ENCODE measurements at places on chromosomes 2 and 18.

DNA sequence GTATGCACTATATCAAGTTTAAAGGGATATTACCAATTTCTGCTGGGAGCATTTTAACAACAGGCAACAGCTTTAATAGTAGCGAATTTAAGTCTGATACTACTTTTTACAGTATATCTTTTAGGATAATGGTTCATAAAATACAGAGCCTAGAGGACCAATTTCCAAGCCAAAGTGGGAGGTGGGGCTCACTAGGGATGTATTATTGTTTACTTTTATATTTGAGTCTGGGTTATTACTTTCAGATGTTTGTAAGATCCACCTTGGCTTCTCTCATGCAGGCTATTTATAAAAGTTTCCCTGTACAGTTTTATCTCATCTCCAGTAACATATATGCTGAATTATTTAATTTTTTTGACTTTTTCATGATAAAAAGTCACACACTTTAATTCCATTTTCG is 242.0 kb downstream of the CMPK2 start:
- no peak for DNase-seq

DNA sequence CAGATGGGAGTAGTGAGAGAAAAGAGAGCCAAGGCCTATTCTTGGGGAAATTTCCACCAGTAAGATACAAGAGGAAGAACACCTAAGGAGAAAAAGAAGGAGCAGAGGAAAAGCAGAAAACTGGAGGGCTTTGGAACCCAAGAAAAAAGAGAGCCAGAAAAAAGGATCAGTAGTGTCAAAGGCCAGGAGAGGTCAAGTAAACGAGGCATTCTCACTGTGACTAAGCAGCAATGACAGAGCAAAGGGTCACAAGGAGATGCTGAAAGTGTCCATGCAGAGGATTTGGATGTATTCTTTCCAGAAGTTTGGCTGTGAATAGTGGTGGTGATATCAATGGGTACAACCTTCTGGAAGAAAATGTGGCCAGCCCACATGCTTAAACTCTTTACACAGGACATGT is 109.5 kb downstream of the DYNAP start:
- DNase-seq = no peak

GRCh38 chr2:24259316-24259715 is 84.5 kb downstream of the FAM228A start:
- DNase-seq = no peak

- no peak for DNase-seq
These were observed 9.6 kb downstream of the PPP1R1C start for GRCh38 chr2:181995289-181995688.

- no peak for DNase-seq
These were observed 113.6 kb downstream of the MEP1B start for GRCh38 chr18:32303400-32303799.

- peak; percentile 77 for DNase-seq
These were observed 138.9 kb upstream of the HAAO start for GRCh38 chr2:42931146-42931817.

- no peak for DNase-seq
These were observed 669.3 kb downstream of the NR4A2 start for GRCh38 chr2:155663265-155663664.

DNA sequence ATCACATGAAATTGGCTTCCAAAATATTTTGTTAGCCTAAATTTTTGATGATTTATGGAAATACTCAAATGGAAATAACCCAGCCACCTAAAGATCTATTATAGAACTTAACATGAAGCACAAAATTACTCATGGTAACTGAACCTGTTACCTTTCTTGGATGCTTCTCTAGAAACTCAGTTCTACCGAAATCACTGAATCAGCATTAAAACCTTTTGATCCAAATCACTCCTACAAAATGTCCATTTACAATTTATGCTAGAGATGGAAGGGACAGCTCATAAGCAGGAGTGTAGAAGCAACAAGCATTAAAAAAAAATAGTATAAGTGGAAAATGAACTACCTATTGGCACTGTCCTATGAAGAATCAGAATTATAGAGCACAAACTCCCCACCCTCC is 2.1 kb downstream of the PRPF40A start:
- no peak for DNase-seq

DNA sequence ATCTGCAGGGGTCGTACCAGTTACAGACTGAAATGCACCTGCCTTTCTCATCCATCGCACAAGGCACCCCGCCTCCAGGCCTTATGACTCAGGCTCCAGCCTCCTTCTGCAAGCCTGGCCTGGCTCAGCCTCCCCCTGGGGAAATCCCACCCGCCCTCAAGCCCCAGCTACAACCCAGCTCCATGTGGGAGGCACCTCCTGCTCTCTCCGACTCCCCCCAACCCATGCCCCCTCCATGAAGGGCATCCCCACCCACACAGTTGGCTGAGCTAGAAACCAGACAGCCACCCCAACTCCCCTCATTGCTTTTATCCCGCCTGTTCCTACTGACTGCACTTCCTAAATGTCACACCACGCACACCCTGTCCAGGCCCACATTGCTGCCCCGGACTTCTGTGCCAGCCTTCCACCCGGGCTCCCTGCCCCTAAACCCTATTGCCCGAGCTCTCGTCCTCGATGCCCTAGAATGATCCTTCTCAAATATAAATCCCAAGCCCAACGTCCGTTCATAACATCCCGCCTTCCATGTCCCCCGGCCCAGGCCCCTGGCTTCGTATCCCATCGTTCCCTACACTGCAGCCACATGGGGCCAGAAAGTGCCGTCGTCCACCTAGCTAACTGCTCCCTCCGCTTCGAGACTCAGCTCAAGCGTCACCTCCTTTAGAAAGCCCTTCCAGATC is 9.9 kb downstream of the DNMT3A start:
- DNase-seq = peak; percentile 11

DNA sequence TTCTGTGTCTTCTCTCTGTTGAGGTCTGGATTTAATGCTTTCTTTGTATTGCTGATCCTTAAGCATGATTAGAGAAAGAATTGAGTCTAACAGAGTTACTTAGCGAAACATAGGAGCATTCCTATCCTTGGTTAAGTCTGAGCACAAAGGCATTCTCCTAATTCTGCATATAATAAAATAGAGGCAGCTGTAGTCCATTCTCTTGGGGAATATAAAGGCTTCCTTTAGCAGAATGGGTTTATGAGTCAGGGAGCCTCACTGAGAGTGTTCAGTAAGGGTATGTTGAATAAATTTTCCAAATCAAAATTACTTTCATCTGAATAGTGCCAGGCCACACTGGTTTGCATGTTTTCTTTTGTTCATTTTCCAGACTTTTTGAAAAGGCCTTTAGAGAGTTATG is 101.5 kb downstream of the GALNT1 start:
- DNase-seq = no peak

DNA sequence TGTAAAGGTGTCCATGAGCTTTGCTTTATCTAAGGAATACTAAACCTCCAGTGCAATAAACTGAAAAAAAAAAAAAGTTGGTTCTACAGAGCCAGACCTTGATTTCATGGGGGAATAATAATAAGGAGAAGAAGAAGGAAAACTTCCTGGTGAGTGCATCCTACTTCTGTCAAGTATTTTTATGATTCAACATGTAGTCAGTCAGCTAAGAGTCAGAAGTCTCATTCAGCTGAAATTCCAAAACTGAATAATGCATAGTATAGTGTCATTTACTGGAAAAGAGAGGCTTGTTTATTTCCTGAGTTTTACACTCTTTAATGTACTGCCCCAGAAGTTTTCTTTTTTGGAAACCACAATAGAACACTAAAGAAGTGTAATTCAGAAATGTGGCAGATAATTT is 77.8 kb upstream of the TACR1 start:
- no peak for DNase-seq

DNA sequence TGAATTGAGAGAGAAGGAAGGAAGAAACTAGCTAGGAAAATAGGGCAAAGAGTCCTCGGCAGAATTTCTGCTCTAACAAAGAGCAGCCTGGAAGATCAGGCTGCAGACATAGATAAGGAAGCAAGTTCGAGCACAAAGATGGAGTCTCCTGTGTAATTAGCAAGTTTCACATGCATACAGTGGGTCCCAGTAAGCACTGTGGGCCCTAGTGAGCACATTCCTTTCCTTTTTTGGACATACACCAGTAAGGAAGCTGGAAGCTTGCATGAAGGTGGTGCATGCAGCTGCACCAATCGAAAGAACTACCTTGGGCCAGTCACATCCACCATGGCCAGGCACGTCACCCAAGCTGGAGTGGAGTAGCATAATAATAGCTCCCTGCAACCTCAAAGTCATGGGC is 109.7 kb downstream of the NOL4 start:
- DNase-seq = no peak

GRCh38 chr18:79903787-79904356 is 47.6 kb downstream of the SLC66A2 start:
- peak; percentile 8 for DNase-seq

GRCh38 chr2:217027414-217027813 is 167.6 kb upstream of the TNP1 start:
- DNase-seq = no peak

DNA sequence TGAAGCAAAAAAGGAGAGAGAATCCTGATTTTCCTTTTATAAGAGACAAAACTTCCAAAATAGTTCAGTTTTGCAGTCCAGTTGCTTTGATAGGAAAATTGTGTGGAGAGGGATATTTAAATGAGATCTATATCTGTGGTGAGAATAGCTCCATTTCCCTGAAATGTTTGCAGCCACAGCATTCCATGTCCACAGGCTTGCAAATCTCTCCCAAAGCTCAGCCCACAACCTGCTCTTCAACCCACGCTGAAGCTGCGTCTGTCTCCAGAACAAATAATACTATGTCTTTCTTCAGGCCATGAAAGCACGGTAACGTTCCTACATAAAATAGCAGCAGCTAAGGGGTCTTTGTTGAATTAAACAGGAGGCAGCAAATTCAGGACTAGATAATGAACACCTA is 31.8 kb downstream of the TMEM17 start:
- DNase-seq = no peak

GRCh38 chr18:36650266-36650665 is 178.5 kb downstream of the TPGS2 start:
- DNase-seq = no peak

DNA sequence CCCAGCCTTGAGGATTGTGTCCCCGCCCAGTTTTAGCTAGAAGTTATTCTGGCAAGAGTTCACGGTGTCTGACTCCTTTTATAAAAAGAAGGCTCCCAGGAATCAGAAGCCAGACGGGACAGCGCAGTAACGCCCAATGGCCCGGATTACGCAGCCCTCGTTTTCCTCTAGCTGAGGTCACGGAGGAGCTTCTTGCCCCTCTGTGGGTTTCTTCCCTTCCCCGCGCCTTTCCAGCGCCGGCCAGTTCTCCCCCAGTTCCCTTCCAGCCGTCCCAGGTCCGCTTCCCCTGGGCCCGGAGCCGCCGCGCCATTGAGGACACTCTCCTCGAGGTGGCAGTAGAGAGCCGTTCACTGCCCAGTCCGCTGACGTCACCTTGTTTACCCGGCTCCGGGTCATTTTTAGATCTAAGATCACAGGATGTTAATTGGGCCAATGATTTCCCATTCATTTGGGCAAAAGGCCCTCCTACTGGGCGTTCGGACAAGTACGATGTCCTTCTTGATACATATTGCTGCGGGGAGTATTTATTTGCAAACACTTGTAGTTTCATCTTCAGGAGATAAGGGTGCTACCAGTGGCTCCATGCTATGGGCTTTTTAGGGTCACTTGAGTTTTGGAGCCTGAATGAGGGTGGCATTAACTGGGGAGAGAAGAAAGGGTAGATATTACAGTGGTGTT is 81.5 kb upstream of the PPM1B start:
- DNase-seq = peak; percentile 88

Data from WERI-Rb-1 (cell line).